ENCODE measurements at places on chromosomes 3 and 15. TPM values are rescaled to one million over a fixed set of nuclear protein-coding genes. Genes with fewer than 3 reads are reported as not detected.
A peak's percentile ranks its signal among the peaks of the same experiment; 100 is the strongest.

GRCh38 chr3:45515999-45516725 is 78.4 kb upstream of the LIMD1 start:
- H3K4me3 ChIP-seq: no peak overlapping the region
- DNase-seq: no peak
- H3K36me3 ChIP-seq: peaks cover 82% of the 10 kb centered on the region
- H3K27ac ChIP-seq: no peak overlapping the region
- no peaks in the 10 kb centered on the region for H3K27me3 ChIP-seq
- no peaks in the 10 kb centered on the region for H3K4me1 ChIP-seq

DNA sequence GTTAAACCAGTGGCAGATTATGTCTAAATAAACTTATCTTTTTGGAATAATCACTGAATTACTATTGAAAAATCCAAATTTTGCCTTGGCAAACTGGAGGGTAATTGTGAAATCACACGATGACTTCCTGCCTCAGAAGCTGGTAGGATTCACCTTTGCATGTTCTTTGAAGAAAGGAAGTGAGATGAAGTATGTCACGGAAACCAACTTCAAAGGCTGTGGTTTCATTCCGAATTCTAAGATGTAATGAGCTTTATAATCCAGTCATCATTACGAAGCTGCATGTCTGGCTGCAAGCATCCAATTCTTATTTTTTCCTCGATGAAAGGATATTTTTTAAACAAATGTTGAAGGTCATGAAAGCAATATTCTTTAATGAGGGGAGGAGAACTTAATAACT is 15.0 kb upstream of the ZBED2 start:
- no peaks in the 10 kb centered on the region for H3K27me3 ChIP-seq
- no peak overlapping the region for H3K27ac ChIP-seq
- H3K36me3 ChIP-seq: no peaks in the 10 kb centered on the region
- H3K4me3 ChIP-seq: no peak overlapping the region
- no peak for DNase-seq

DNA sequence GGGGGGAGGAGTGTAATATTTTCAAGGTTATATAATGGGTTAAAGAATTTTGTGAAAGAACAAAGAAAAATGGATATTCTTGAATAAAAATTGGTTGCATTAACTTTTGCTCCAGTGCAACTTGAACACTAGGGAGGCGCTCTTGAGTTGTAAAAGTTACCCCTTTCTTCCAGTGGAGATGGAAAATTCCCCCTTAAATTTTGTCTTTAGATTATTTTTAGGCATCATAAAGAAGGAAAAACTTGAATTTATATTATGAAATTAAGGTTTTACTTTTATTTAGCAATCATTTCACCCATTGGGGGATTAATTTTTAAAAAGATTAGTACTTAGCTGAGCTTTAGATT is 550 bp upstream of the CHD2 start:
- H3K4me3 ChIP-seq: peak overlapping the region; percentile 71
- peak overlapping the region; percentile 94 for H3K27ac ChIP-seq
- H3K36me3 ChIP-seq: peaks cover 25% of the 10 kb centered on the region
- H3K4me1 ChIP-seq: peaks cover 66% of the 10 kb centered on the region

DNA sequence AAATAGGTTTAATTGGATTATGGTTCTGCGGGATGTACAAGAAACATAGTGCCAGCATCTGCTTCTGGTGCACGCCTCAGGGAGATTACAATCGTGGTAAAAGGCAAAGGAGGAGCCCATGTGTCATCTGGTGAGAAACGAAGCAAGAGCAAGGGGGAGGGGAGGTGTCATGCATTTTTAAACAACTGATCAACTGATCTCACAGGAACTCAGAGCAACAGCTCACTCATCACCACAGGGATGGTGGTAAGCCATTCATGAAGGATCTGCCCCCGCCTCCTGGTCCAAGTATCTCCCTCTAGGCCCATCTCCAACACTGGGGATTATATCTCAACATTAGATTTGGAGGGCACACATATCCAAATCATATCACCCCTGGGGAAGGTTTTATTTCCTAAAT is 42.1 kb upstream of the FGF7 start:
- no peaks in the 10 kb centered on the region for H3K4me1 ChIP-seq
- no peak for DNase-seq
- H3K36me3 ChIP-seq: no peaks in the 10 kb centered on the region
- H3K27me3 ChIP-seq: no peaks in the 10 kb centered on the region

- H3K27me3 ChIP-seq: no peaks in the 10 kb centered on the region
- H3K4me3 ChIP-seq: no peak overlapping the region
- no peak for DNase-seq
Observed at GRCh38 chr3:55923626-55924025, 436.5 kb upstream of the WNT5A start.

- H3K36me3 ChIP-seq: no peaks in the 10 kb centered on the region
- no peak for DNase-seq
- H3K4me3 ChIP-seq: no peak overlapping the region
- no peaks in the 10 kb centered on the region for H3K4me1 ChIP-seq
Observed at GRCh38 chr3:112627919-112628466, 12.9 kb downstream of the CCDC80 start.

GPR27 gene
- total RNA-seq: 2.2 TPM

DNA sequence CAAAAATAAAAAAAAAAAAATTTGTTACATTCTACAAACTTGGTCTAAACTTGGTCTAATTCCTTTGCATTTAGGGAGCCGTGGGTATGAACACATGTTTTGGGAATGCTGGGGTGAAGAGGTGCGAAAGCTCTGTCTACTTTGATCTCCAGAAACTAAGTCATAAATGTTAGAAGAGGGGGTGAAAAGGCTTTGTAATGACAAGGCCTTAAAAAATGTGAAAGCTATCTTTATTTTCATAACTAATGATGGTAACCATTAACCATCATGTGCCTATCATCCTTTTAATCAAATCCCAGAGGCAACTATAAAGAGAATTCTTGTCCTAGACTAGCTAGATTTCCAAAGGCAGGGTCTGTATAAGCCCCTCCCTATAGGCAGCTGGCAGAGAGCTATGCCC is 60.9 kb downstream of the PRICKLE2 start:
- no peak for DNase-seq
- peaks cover 11% of the 10 kb centered on the region for H3K36me3 ChIP-seq
- no peak overlapping the region for H3K27ac ChIP-seq
- no peak overlapping the region for H3K4me3 ChIP-seq
- H3K4me1 ChIP-seq: peaks cover 86% of the 10 kb centered on the region

GOLGA6L10 gene
- 1.3 TPM for total RNA-seq

SLC7A14 gene
- 0.57 TPM for total RNA-seq

- no peaks in the 10 kb centered on the region for H3K36me3 ChIP-seq
- no peak overlapping the region for H3K4me3 ChIP-seq
- H3K4me1 ChIP-seq: no peaks in the 10 kb centered on the region
- DNase-seq: no peak
Observed at GRCh38 chr3:130242850-130243569, 102.5 kb upstream of the COL6A5 start.

PFN2 gene
- 51.1 TPM for total RNA-seq

TRIM59 gene
- total RNA-seq: 1.7 TPM

FGF12 gene
- 19.5 TPM for total RNA-seq

LSMEM2 gene
- total RNA-seq: not detected

- H3K27me3 ChIP-seq: no peaks in the 10 kb centered on the region
- no peak for DNase-seq
- H3K4me3 ChIP-seq: no peak overlapping the region
- no peaks in the 10 kb centered on the region for H3K36me3 ChIP-seq
- no peak overlapping the region for H3K27ac ChIP-seq
Observed at GRCh38 chr15:81341351-81341750, 17.4 kb upstream of the STARD5 start.

CIB2 gene
- total RNA-seq: 17.6 TPM

GRCh38 chr3:1847571-1847970 is 251.1 kb upstream of the CNTN4 start:
- no peaks in the 10 kb centered on the region for H3K36me3 ChIP-seq
- no peak for DNase-seq
- H3K4me3 ChIP-seq: no peak overlapping the region

All from esophagus muscularis mucosa (tissue), 4 donors.